ENCODE measurements at places on chromosomes 4 and X.

DNA sequence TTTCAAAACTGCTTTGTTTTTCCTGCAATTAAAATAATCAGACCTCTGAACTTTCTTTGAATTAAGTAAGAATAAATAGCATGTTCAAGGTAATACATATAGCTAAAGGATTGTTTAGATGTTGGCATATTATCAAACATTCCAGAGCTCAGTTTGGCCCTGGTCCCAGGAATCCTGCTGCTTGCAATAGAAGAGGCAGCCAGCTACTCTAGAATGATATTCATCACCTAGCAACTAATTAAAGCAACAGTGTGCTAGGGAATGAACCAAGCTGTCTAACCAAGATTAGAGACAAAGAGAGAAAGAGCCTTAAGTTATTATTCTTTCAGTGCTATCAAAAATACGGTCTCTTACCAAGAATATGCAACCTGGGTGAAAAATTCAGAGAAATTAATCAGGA, 460.9 kb downstream of the GABRG1 start:
- DNase-seq: peak; percentile 90

GRCh38 chr4:75135068-75135825, 202.3 kb downstream of the PARM1 start:
- no peak for DNase-seq

- DNase-seq: no peak
Measured at GRCh38 chrX:154313147-154313546, 17.6 kb downstream of the TKTL1 start.

- no peak for DNase-seq
Measured at GRCh38 chr4:168434993-168435392, 45.3 kb downstream of the DDX60L start.

DNA sequence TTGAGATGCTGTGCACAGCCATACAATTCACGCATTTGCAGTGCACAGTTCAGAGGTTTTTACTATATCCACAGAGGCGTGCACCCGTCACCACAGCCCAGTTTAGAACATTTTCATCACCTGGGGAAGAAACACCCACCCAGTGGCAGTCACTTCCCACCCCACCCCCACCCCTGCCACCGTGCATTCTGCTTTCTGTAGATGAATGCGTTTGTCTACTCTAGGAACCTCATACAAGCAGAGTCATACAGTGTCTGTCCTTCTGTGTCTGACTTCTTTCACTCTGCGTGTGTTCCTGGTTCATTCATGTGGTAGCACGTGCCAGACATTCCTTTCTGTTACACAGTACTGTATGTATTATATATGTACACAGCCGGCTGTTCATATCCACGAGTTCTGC, 122.8 kb downstream of the TBL1X start:
- no peak for DNase-seq

DNA sequence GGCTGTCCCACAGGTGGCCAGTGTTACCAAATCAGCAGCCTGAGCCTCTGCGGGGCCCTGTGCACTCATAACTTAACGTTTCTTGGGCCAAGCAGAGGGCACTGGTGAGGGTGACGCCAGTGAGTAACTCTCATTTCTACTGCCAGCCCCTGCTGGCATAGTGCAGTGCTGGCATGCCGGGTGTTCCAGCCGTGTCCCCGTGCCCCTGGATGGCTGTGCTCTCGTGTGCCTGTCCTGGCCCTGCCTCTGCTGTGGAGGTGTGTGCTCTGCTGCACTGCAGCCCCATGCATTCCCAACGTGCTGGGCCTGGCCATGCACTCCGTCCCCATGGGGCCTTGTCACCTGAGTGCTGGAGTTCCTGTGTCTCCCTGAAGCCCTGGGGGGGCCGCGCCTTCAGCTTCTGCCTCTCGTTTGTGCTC, 14.7 kb downstream of the TBC1D14 start:
- no peak for DNase-seq

- DNase-seq: peak; percentile 21
Measured at GRCh38 chr4:44157611-44158277, 290.9 kb downstream of the KCTD8 start.

DNA sequence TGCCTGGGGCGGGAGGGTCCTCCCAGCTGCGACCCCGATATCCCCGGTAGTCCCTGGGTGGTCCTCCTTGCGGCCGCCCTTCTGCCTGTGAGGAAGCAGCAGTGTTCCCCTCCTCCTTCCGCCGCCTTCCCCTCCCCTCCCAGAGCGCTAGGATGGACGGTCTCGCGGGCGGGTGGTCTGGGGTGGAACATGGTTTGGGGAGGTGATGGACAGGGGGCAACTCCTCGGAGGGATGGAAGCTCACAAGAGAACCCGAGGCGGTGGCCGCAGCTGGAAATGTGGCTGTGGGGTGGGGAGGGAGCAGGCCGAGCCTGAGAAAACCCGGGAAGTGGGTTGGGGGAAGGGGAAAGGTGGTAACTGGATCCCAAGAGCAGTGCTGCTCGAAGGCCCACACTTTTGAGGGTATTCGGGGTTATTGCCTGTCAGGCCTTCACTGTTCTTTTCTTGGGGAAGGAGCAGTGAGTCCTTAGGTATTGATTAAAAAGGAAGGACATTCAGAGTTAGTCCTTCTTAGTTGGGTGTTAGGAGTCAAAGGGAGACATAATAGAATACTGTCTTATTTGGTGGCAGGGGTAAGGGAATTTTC, 581 bp downstream of the UBE2K start:
- DNase-seq: no peak

- DNase-seq: no peak
Measured at GRCh38 chrX:110600745-110601310, 194.8 kb downstream of the CHRDL1 start.

- DNase-seq: peak; percentile 18
Measured at GRCh38 chrX:115898382-115899001, 272.1 kb upstream of the AGTR2 start.

- DNase-seq: no peak
Measured at GRCh38 chr4:156959298-156959702, 12.3 kb downstream of the PDGFC start.

GRCh38 chr4:183814461-183814860, 90.6 kb upstream of the STOX2 start:
- DNase-seq: no peak

DNA sequence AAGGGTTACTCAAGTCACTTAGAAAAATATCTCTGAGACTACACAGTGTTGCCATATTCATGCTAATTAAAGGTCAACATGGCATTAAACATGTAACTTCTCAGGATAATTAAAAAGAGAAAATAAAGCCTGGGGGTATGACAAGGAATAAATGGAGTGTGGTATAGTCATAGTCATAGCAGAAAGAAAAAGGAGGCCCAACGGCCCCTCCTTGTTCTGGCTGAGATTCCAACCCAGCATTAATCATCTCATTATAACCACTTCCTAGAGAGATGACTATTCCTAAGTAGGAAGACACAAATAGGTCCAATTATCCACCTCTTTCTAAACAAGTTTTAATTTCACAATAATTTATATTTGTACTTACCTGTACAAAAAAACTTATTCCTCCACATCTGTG, 778.4 kb upstream of the AADAT start:
- no peak for DNase-seq

- DNase-seq: no peak
Measured at GRCh38 chr4:101177154-101177553, 170.2 kb downstream of the PPP3CA start.

- DNase-seq: no peak
Measured at GRCh38 chr4:184596044-184596616, 53.1 kb downstream of the CASP3 start.

- no peak for DNase-seq
Measured at GRCh38 chr4:47222276-47222675, 190.9 kb downstream of the GABRB1 start.

- no peak for DNase-seq
Measured at GRCh38 chr4:47315346-47315745, 148.2 kb downstream of the COMMD8 start.

DNA sequence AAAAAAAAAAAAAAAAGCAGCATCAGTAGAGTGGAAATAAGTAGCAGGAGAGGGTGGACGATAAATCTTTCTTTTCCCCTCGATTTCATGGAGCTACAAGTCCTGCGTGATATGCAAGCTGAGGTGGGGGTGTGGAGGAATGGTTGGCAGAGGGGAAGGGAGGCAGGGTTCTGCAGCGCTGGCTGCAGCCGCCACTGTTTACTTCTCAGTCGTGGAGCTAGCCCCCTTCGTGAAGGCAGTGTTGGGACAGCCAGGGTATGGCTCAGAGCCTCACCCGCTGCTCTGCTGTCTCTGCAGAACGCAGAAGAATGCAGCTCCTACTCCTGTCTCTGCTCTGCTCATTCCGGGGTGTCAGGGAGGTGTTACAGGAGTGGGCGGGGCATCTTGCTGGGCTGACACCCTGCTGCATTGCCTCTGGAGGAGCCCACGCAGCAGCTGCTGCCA, 140.6 kb downstream of the GPM6A start:
- DNase-seq: no peak

DNA sequence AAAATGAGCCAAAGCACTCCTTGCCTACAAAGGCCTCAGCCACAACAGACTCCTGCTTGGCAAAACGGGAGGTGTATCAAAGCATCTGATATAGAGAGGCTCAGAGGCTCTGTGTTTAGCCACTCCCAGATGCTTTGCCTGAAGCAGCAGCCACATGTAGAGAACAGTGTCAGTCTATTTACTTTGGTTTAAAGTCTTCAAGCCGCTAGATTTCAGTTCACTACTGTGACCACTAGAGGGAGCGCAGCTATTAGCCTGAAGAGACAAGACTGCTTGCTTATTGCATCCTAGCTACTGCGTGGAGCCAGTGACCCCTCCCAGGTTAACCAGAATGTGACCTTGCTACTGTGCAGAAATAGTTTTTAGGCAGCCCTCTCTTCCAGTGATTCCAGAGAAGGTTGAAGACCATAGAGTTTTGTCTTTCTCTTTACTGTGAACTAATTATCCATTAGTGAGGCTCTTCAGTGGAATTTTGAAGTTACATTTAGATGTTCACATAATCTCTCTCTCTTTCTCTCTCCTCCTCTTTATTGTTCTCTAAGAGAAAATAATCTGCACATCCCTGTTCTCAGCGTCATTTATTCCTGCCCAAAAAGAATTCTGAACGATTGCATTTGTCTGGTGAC, 39.3 kb downstream of the BMP3 start:
- peak; percentile 35 for DNase-seq

DNA sequence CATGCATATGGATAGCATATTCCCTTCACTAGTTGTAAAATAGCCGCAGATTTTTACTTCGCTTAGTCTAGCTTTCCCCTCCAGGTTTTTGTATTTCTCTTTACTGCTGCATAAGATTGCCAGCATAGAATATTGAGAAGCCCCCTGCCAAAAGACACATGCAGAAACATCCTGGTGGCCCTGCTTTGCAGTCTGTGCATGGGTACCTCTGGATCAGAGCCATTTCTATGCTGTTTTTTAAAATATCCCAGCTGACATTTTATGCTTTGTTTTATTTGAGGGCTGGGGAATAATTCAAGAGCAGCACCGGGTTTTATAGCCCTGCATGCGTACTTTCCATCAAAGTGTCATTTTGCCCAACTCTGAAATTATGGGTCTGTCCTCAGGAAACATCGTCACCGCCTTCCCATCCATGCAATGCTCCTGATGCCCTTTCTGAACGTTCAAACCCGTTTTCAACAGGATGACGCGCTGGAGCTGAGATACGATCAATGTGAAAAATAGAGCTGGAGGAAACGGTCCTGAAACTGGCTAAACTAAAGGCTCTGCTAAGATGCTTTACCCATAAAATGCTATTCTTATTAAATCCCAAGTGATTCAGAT, 314.3 kb downstream of the EVC2 start:
- no peak for DNase-seq

DNA sequence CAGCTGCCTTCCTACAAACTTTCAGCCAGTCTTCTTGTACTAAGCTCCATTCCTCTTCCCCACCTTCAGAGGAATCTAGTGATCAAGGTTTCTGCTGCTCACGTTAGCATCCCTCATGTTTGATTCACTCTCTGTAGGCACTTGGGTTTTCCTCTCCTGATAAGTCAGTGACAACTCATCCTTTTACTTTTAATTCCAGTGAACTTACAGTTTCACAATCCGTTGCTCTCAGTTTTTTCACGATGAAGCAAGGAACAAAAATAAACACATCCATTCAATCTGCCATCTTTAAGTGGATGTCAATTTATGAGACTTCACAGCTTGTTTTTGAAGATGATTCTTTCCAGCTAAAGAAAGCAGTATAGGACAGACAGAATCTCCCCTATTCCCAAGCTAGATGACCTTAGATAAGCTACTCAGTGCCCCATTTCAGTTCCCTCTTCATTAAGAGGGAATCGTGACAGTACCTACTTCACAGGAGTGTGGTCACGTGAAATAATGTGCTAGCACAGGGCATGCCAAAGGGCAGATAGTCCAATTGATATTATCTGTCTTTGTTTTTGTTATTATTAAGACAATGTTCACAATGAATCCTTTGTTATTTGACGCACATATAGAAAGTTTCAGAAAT, 234.3 kb downstream of the PALLD start:
- no peak for DNase-seq

- peak; percentile 18 for DNase-seq
Measured at GRCh38 chr4:47933840-47934239, 19.5 kb upstream of the NFXL1 start.

GRCh38 chr4:57064811-57065711, 45.1 kb downstream of the IGFBP7 start:
- peak; percentile 46 for DNase-seq

- DNase-seq: no peak
Measured at GRCh38 chr4:80913381-80913780, 117.1 kb upstream of the BMP3 start.

DNA sequence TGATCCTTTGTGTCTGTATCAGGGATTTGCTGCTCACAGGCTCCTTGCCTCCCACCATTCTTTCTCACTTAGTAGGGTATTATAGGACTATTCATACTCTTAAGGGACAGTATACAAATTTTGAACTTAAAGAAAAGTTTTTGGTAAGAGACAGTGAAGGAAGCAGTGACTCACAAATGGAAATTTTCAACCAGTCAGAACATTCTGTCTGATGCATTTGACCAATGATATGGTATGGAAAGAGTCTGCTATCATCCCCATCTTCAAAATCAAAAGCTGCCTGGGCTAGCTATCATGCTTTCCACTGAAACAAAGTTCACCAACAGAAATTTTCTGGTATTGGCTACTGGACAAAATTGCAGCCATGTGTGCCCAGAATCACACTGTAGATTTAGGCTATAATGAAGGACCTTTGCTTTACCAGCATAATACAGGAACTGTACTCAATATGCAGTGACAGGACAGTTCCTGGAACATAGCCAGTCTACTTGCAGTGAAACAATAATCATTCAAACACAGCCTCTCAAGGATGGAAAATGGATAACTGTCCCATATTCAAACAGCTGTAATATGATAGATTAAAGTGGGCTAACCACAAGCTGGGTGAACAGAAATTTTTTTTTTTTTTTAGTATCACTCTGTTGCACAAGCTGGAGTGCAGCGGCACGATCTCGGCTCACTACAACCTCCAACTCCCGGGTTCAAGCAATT, 109.0 kb upstream of the ACSL4 start:
- DNase-seq: no peak

- DNase-seq: no peak
Measured at GRCh38 chr4:71550220-71551165, 211.7 kb downstream of the SLC4A4 start.

- no peak for DNase-seq
Measured at GRCh38 chr4:173943547-173943946, 339.9 kb downstream of the FBXO8 start.

GRCh38 chr4:82515705-82516104, 46.1 kb downstream of the TMEM150C start:
- peak; percentile 11 for DNase-seq

GRCh38 chr4:120065974-120066516, 603 bp downstream of the MAD2L1 start:
- DNase-seq: no peak

All from NCI-H446 treated with DMSO at 0.1 percent for 48 hours (cell line).